ENCODE measurements at places on chromosomes 1 and 21. TPM values are rescaled to one million over a fixed set of nuclear protein-coding genes. Genes with fewer than 3 reads are reported as not detected.

Gene PDE4B
- total RNA-seq = 0.23 TPM

Gene FAM163A
- total RNA-seq = 0.06 TPM

Gene OR2T35
- not detected for total RNA-seq

GRCh38 chr1:91997607-91998195 lies 32.1 kb upstream of the EPHX4 start:
- peak; percentile 5 for DNase-seq

DNA sequence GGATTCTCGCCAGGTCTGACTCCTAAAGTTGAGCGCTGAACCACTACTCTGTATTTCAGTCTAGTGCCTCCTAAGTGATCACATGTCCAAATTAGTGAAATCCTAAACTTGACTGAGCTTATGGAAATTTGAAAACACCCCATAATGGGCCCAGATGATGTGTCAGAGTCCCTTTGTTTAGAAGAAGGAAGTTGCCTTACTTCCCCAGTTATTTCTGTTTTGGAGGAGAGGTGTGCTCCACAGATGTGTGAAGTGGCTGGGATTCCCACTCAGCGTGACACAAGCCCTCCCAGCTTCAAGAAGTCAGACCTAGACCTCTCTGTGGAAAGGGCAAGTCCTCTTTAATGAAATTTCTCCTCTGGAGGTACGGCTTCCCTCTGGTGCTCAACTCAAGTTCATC lies 188.8 kb downstream of the TTLL7 start:
- DNase-seq = no peak

All from pancreas (tissue), 10 donors.